NCI-H1105 treated with DMSO at 0.1 percent for 48 hours (cell line): ENCODE measurements at places on chromosomes 1 and 21.

- no peak for DNase-seq
Observed at GRCh38 chr1:162859191-162859590, 1.8 kb downstream of the CCDC190 start.

DNA sequence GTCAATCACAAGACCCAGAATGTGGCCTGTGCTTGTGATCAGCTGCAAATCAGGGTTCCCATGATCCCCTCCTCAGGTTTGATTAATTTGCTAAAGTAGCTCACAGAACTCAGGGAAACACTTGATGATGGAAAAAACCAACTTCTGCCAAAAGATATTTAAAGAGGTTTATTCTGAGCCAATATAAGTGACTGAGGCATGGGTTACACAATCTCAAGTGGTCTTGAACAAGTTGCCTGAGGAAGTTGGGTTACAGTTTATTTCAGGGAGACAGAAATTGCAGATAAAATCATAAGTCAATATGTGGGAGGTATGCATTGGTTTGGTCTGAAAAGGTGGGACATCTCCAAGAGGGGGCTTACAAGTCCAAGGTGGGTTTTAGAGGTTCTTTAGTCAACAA is 243.1 kb downstream of the S1PR1 start:
- no peak for DNase-seq

DNA sequence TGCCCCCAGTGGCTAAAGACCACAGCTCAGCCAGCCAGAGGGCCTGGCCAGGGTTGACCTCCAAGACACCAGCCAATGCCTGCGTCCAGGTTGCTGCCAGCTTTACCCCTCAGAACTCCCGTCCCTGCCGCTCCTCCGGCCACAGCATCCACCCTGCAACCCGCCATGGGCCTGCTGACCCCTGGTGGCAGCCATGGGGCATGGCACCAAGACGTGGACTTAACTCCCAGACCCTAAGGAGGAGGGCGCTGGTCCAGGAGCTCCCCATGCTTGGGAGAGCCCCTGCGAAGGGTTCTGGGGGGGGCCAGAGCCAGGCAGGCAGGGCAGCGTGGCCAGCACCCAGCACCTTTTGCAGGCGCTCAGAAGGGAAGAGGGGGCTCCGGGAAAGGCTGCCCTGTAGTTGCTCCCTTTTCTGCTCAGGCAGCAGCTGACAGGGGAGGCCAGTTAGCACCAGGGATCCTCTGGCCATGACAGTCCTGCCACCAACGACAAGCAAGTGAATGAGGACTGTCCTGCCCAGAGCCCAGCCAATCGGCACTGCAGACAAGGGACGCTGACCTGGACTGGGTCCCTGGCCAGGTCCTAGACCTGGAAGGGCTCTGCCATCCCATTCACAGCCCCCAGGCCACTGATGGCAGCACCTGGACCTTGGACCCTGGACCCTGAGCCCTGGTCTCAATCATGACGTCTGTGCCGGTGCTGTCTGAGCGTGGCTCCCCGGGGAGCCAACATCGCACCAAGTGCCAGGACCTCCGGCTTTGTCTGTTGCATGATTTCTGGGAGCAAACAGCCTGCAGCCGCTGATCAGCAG is 246.2 kb downstream of the NPHP4 start:
- peak; percentile 56 for DNase-seq

- no peak for DNase-seq
Observed at GRCh38 chr1:115251856-115252255, 86.2 kb downstream of the NGF start.

- no peak for DNase-seq
Observed at GRCh38 chr1:202012544-202013478, 2.4 kb downstream of the ELF3 start.

- DNase-seq, result no peak
Observed at GRCh38 chr1:206779638-206780037, 7.3 kb upstream of the IL10 start.

DNA sequence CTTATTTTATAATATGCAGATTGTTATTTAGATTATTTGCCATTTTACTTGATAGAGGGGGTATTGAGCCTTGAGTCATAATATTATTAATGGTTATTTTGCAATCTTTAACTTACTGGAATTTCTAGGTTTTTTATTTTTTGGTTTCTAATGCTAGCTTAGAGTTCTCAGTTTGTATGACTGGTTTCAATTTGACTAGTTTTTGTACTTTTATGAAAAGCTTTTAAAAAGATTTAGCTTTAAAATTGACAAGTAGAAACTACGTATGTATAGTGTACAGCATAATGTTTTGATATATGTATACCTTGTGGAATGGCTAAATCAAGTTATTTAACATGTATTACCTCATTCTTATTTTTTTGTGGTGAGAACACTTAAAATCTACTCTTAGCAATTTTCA is 41.5 kb downstream of the CEP350 start:
- DNase-seq, result no peak

- DNase-seq, result no peak
Observed at GRCh38 chr1:9910076-9910422, at the start of gene CTNNBIP1. Gene CTNNBIP1 (minus strand): TSS chr1:9910269. CDS start chr1:9872064, 38,205 bp downstream.

DNA sequence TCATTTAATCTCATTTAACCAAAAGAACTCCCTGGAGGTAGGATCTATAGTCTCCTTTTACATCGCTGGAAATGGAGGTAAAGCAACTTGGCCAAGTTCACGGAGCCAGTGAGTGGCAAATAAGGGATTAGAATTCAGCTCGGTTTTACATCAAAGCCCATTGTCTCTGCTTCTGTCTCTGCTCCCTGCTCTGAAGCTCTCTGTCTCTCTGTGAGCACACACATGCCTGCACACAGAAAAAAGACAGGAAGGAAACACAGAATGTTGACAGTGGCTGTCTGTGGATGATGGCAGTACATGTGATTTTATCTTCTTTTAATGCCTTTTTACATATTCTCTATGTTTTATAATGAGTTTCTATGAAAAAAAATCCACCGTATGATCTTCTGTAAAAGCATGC is 8.9 kb upstream of the DHRS3 start:
- no peak for DNase-seq

- no peak for DNase-seq
Observed at GRCh38 chr21:45417256-45417950, 12.4 kb downstream of the COL18A1 start.

GRCh38 chr1:109816175-109816811 is 52.6 kb upstream of the EPS8L3 start:
- no peak for DNase-seq

DNA sequence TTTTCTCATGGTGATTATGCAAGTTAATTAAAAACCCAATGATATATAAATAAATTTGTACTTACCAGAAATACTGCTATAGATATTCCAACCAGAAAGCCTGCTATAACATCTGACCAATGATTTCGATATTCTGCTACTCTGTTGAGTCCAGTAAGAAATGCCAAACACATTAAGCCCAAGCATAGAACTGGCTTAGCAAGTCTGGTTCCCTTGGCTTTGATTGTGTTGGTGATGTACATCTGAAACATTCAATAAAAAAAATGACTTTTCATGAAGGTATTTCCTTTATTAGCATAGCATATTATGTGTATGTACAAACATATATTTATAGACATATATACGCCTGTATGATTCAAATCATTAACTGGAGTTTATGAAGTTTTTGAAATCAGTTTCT is 82.8 kb downstream of the PLPPR5 start:
- DNase-seq, result no peak

- peak; percentile 59 for DNase-seq
Observed at GRCh38 chr1:161725908-161726472, 4.6 kb downstream of the FCRLB start.

- DNase-seq, result no peak
Observed at GRCh38 chr21:40507978-40508377, 339.0 kb downstream of the DSCAM start.

- DNase-seq, result peak; percentile 81
Observed at GRCh38 chr1:181604482-181605249, 121.3 kb downstream of the CACNA1E start.

DNA sequence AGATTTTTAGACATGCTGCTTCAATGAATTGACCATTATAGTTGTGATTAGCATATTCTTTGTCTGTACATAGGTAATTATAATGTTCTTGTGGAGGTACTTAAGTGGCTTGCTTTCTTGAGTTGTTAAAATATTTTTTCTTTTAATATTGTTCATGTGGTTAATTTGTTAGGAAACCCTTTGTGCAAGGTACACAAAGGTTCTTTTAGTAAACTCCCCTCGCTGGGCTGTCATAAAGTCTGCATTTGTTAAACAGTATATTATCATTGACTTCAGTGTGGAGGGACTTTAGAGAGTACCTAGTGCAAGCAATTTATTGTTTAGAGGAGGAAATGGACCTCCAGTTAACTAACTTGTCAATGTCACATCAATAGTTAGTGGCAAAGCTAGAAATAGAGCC is 52.5 kb downstream of the DISP1 start:
- peak; percentile 15 for DNase-seq

DNA sequence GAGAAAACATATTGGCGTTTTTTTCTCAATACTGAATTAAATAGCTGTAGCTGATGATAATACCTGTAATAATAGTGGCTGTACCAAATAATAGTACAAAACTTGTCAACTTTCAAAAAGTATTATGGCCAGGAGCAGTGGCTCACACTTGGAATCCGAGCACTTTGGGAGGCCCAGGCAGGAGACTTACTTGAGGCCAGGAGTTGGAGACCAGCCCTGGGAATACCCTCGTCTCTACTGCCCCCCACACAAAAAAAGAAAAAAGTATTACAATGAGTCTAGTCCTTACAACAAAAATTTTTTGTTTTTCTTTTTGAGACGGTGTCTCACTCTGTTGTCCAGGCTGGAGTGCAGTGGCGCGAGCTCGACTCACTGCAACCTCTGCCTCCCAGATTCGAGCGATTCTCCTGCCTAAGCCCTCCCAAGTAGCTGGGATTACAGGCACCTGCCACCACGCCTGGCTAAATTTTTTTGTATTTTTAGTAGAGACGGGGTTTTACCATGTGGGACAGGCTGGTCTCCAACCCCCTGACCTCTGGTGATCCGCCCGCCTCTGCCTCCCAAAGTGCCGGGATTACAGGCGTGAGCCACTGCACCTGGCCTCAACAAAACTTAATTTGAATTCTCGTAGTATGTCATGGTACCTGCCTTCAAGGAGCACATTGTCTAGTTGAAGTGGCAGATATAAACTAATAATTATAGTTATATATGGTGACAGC is 1.4 kb downstream of the RBBP4 start:
- no peak for DNase-seq

DNA sequence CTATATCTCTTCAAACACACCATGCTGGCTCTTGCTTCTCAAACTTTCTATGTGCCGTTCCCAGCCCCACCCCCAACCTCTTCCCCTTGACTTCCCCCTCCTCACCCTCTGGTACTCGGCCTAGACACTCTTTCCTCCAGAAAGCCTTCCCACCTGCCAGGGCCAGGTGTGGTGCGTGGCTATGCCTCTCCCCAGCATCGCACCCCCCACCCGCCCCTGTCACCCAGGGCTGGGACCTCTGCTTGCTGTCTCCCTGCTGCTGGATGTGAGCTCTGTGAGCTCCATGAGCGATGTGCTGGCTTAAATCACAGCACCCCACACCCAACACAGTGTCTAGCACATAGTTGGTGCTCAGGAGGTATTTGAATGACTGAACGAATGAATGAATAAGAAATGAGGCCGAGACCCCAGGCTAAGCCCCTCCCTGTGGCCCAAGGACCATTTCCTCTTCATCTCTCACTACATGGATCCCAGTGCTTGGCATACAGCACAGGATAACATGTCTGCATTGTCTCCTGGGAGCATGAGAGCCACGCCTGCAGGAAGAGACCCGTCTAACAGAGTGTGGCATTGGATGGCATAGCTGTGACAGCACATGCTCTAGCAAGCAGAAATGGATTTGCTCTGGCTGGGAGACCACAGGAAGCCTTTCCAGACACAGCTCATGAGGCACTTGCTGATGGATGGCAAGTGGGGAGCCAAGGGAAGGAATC is 19.7 kb downstream of the TNNT2 start:
- DNase-seq, result no peak
